ENCODE measurements at places on chromosomes 6 and 20. TPM values are rescaled to one million over a fixed set of nuclear protein-coding genes. Genes with fewer than 3 reads are reported as not detected.

The BCAS1 gene
- 191 TPM for total RNA-seq

The EPHA7 gene
- 0.84 TPM for total RNA-seq

The TSPO2 gene
- 0.48 TPM for total RNA-seq

DNA sequence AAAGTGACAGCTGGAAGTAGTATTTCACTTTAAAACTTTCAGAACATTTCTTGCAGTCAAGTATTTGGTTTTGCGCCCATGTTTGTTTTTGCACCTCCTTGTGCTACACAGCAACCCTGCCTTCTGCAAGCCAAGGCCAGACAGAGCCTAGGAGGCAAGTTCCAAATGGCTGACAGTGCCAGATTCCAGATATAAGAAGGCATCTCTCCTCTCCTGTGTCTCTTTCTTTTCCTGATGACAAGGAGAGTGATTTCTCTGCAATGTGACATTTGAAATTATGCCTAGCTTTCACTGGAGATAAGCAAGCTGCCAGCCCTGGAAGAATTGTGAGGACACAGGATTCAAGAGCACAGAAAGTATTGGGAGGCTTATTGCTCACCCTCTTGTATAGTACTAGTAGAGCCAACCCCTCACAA is 149.1 kb upstream of the TENT5A start:
- DNase-seq: no peak

DNA sequence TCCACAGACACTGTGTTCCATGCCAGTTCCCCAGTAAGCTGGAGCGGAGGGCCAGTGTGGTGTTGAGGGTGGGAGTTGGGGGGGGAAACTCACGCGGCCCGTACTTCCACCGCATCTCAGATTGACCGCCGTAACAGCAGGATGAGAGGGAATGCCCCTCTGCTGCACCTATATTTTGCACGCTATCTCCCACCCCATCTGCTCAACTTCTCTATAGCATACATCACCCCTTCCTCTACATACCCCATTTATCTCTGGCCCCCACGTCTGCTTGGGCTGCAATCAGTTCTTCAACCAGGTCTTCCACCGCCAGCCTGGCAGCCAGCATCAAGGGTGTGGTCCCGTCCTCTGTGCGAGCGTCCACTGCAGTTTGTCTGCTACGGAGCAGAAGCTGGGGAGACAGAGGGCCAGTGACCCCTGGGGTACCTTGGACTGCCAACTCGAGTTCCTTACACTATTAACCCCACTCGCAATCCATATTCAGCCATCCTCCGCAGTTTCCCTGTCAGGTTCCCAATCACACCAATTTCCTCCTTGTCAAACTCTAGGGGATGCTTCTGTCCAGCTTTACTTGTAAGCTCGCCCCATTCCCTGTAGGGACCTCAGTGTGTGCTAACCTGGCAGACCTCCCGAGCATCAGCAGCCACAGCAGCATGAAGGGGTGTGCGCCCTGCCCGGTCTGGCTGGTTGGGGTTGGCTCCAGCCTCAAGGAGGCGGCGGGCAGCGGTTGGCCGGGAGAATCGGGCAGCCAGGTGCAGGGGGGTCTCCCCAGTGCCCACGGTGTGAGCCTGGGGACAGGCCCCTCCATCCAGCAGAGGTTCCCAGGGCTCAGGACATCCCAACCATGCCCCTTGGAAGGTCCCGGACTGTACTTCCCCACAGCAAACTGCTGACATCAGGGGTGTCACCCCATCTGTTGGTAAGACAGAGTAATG is 4.5 kb upstream of the GPSM3 start:
- peak; percentile 67 for DNase-seq

DNA sequence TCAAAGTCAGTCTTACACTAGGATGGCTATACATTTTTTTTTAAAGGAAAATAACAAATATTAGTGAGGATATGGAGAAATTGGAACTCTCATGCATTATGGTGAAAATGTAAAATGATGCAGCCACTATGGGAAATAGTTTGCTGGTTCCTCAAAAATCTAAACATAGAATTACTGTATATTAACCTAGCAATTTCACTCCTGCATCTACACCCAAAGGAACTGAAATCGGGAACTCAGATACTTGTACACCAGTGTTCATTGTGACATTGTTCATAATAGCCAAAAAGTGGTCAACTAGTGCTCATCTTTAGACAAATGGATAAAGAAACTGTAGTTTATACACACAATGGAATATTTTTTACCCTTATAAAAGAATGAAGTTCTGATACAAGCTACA is 110.7 kb downstream of the UTRN start:
- DNase-seq: no peak

GRCh38 chr20:57086066-57086465 is 180.4 kb downstream of the BMP7 start:
- no peak for DNase-seq

DNA sequence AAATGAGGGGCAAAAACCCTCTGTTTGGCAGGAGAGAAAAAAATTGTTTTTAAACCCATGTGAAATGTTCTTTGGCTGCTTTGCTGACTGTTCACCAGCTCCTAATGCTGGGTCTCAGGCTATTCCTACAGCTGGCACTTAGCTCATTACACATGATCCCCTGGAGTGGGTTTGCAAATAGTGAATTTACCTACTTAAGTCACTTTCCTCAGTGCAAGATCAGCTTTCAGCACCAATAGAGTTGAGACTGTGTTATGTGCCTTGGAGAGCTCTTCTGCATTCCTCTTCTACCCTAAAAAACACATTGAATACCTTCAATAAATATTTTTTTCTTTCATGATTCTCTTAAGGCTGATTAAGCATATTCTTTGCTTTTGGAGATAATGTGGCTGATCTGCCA is 58.4 kb upstream of the PRDM1 start:
- no peak for DNase-seq

DNA sequence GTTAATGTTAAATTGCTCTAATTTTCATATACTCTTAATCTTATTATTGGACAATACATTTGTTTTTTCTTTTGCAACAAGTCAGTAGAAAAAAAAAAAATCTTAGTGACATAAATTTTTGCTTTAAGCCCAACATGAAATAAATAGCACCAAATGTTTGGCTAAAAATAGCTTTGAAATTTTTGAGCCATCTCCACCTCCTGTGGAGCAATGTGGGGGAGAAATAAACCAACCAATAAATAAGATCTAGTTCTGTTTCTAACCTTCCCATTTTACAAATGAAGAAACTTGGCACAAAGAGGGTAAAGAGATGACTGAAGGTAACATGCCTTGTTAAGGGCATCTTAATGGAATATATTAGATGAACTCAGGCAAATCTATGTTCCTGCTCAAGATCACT is 91.4 kb downstream of the PRKN start:
- no peak for DNase-seq

- DNase-seq: no peak
Measured at GRCh38 chr20:18729231-18729825, 84.3 kb upstream of the SCP2D1 start.

- DNase-seq: no peak
Measured at GRCh38 chr20:41531518-41532275, 86.5 kb downstream of the CHD6 start.

DNA sequence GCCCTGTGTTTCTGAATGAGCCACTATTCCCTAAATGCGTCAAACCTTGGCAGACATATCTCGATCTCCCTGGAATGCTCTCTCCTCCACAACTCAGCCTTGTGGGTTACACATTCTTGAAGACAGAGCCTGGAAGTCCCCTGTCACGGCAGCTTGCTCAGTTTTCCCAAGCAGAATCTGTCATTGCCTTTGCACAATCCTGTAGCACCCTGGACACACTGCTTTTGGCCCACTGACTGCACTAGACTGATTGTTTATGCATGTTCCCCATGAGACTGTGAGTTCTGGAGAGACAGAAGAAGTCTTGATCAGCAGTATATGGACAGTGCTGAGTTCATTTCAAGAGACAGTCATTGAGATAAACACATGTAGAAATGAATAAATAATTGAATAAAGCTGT is 406.7 kb downstream of the CD83 start:
- DNase-seq: no peak

DNA sequence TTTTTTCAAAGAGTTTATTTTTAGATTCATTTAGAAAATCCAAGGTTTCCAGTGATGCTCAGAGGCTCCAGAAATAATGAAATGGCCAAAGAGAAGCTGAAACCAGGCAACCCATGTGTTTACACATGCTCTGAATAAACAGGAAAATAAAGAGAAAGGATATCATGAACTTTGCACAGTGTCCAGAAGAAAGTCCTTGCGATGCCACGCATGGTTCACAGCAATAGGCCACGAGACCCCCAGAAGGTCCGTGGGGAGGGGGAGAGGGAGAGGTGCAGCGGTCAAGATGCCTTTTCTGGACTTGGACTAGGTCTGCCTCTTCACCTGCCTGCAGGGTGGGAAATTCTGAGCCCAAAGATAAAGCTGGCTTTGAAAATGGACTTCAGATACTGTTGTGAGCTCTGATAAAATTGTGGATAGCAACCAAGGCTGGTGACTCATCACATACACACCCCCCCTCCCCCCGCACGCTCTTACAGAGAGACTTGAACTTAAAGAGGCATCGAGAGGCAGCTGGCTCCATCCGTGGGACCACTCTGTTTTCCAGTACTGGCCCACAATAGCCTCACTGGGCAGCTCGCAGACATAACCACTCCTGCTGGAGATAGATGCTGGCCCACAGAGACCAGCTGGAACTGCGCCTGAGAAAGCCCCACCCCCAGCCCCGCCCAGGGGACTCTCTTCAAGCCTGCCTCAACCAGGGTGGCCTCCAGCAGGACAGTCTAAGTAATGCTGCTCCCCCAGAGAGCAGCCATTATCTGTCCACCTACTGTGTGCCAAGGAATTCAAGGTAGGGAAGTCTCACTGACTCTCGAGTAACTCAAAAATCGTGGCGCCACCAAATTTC is 21.2 kb upstream of the NFATC2 start:
- DNase-seq: peak; percentile 56

DNA sequence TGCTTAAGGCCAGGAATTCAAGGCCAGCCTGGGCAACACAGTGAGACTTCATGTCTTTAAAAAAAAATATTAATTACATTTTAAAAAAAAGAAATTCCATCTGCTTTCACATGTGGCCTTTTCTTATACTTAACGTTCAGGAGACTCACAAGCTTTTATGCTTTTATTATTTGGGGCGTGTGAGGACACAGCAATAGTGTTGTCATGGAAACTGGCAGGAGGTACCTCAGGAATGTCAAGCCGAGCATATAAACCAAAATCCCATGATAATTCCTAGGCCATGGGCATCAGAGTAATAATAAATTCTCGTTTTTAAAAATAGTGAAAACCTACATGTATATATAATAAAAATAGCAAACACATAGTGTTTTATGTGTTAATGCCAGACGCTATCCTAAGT is 89.8 kb downstream of the IYD start:
- no peak for DNase-seq

DNA sequence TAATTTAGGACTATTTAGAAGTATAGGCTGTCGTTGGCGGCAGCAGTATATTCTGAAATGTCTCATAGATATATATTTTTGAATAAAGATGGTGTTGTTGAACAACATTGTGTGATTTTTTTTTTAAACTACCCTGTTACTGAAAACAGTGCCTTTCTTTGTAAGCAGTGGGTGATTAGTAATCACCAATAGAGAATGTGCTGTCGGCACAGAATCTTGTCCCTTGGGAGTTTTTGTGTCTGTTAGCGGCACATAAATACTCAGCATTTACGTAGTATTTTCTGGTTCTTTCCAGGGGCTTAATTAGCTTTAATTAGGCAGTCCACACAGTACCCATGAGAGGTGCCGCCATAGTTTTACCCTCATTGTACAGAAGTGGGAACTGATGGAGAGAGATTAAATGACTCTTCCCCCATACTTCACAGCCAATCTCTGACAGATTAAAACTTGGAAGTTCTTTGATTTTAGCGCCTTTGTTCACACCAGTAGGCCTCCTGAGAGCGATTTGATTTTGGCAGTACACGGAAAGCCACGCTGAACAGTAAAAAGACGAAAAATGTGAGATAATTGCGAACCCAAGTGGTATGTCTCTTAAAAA is 58.8 kb downstream of the RPRD1B start:
- no peak for DNase-seq

All from mucosa of descending colon (tissue), 3 donors.